ENCODE measurements at places on chromosomes 6 and 20. TPM values are rescaled to one million over a fixed set of nuclear protein-coding genes. Genes with fewer than 3 reads are reported as not detected.

GRCh38 chr6:167341665-167342655, 17.1 kb downstream of the TTLL2 start:
- DNase-seq = no peak

- no peak for DNase-seq
Measured at GRCh38 chr6:117469356-117469755, 13.1 kb upstream of the DCBLD1 start.

SYNE1 gene
- polyA plus RNA-seq = 14.6 TPM

SULF2 gene
- 2.8 TPM for polyA plus RNA-seq

DNA sequence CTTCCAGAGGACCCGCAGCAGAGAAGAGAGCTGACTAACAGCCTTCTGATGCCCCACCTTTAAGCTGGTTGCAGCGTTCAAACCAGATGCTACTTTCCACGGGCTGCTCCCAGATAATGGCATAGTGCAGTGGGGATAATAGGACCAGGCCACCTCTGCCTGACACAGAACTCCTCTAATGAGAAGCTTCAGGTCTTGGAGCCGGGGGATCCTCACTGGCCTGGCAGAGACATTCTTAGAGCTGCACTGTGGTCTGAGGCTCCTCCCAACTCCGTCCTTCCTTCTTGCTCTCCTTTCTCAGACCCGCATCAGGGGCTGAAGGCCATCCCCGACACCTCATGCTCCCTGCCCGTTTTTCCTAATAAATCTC, 206.6 kb upstream of the MARCKS start:
- no peak for DNase-seq

GRCh38 chr6:158160932-158161539, 7.0 kb downstream of the SERAC1 start:
- no peak for DNase-seq

DNA sequence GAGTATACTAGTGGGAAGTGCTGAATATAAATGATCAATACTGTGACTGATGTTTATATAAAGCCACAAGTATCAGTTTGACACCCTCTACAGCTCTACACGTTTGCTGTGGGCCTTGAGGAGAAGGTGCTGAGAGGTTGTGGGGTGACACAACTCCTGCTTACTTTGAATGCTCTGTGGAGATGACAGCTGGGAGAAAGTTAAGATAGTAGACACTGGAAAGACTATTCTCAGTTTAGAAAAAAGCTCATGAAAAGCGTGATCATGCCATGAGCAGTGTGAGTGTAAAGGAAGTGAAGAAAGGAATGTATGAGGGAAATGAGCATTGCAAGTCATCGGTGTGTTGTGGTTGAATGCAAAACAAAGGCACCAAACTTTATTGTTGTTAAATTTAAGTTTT, 215.8 kb downstream of the UTRN start:
- peak; percentile 57 for DNase-seq

GRCh38 chr20:19996917-19997316, 20.2 kb upstream of the NAA20 start:
- DNase-seq = no peak

DNA sequence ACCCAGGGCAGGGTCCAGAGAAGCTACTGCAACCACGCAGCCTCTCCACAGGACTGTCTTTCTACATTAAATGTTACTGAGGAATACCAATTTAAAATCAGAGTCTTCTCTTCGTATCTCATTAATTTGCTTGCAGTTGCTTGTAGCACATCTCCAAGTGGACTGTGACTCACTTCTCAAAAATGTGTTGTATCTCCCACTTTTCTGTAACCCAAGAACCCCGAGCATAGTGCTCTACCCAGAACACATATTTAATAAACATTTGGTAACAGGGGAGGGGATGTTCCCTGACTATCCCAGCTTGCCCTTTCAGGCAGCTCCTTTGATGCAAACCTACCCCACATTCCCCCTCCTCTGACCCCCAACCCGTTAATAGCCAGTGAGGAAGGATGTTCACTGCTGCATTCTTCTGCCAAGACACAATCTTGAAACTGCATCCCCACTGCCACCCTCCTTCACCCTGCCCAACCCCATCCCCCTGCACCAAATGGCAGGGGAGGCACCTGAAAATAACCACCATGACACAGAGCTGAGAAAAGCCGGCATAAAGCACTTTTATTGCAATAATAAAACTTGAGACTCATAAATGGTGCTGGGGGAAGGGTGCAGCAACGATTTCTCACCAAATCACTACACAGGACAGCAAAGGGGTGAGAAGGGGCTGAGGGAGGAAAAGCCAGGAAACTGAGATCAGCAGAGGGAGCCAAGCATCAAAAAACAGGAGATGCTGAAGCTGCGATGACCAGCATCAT, 24.2 kb downstream of the FKBP1A start:
- DNase-seq = no peak

GRCh38 chr6:154218301-154218700, 138.3 kb downstream of the IPCEF1 start:
- no peak for DNase-seq

GRCh38 chr6:74654296-74654695, 551.6 kb downstream of the COL12A1 start:
- DNase-seq = no peak

- peak; percentile 33 for DNase-seq
Measured at GRCh38 chr6:42627674-42628073, 63.8 kb downstream of the UBR2 start.

GRCh38 chr6:24991810-24992467, 56.2 kb upstream of the RIPOR2 start:
- DNase-seq = peak; percentile 81

HSF2 gene
- 74.6 TPM for polyA plus RNA-seq

GRCh38 chr20:408843-409696, 971 bp downstream of the RBCK1 start:
- no peak for DNase-seq

AVP gene
- polyA plus RNA-seq = not detected

NKAPL gene
- not detected for polyA plus RNA-seq

- DNase-seq = no peak
Measured at GRCh38 chr6:11218102-11218442, 14.4 kb downstream of the NEDD9 start.

TP53TG5 gene
- polyA plus RNA-seq = 3.5 TPM

GRCh38 chr20:58880994-58881752, 28.7 kb downstream of the GNAS start:
- no peak for DNase-seq

ATG5 gene
- polyA plus RNA-seq = 37.3 TPM

- DNase-seq = no peak
Measured at GRCh38 chr20:9515214-9515585, 810 bp downstream of the LAMP5 start.

DNA sequence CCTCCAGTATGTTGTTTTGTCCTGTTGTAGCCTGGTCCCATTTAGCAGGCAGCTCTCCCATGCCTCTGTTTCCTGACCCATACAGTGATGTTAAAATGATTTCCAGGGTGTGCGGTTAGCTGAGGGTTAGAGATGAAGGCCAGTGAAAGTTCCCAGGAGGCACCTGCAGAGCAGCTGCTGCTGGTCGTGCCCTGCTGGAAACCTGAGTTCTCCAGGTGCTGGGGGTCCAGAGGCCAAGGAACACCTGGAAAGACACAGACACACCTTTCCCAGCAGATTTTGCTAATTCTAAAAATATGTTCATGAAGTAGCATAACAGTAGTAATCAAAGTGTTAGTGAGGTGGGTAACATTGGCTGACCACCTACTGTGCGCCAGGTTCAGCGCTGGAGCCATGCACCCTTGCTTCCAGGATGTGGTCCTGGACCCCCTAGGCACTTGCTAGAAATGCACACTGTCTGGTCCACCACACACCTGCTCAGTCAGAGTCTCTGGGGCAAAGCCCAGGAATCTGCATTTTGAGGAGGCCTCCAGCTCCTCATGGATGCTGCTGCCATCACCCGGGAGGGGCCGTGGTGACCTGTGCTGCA, 118.7 kb downstream of the SYNDIG1 start:
- DNase-seq = no peak

SUPT3H gene
- polyA plus RNA-seq = 19.4 TPM

GLP1R gene
- polyA plus RNA-seq = 0.37 TPM

GRCh38 chr20:35117196-35117595, 24.6 kb upstream of the TRPC4AP start:
- no peak for DNase-seq

GRCh38 chr6:10877012-10877411, 4.8 kb downstream of the GCM2 start:
- DNase-seq = no peak

DNA sequence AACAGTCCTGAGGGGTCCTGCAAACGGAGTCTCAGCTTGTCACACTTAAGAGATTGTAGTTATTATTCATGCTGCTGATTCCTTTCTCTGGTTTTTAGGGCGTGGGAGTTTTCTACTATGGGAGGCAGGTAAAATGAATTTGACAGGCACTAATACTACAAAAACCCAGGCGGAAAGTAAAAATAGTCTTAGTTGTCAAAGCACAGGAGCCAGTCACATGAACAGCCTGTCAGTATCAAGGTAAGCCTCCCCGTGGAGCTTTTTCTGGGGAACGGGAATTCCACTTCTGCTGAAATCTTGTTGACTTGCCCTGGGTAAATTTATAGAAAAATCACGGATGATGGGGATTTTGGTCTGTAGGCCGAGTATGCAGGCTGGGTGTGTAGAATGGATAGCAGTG, 79.8 kb downstream of the SLC24A3 start:
- DNase-seq = no peak

DNA sequence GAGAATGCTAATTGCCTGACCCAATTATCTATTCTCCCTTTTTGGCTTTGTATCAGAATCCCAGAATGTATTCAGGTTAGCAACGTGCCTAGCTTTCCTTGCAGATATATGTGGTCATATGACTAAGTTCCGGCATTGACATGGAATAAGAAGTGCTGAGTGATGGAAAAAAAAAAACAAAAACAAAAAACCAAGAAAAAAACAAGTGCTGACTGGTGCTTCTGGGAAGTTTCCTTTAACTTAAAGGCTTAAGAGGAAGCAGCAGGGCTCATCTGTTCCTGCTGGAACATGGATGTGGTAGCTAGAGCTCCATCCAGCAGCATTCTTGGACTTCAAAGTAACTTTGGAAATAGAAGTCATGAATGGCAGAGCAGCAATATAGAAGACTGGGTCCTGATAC, 10.4 kb upstream of the RPF2 start:
- no peak for DNase-seq

GRCh38 chr6:13194852-13195251, 133.5 kb downstream of the TBC1D7 start:
- DNase-seq = peak; percentile 85

EMILIN3 gene
- 0.45 TPM for polyA plus RNA-seq

GRCh38 chr6:139473231-139473701, 98.8 kb upstream of the CITED2 start:
- no peak for DNase-seq

DNA sequence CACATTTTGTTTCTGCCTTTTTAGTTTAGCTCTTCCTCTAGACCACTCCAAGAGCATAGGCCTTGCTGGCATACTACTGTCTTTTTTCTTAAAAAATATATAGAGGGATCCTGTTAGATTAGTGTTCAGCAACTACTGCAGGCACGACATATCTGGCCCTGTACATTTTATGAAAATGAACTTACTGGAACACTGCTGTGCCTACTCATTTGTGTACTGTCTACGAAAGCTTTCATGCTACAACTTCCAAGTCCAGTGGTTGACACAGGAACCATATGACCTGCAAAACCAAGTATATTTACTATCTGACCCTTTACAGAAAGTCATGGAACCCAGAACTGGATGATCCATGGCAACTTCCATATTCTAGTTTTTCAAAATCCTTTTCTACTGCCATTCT, 66.6 kb upstream of the SPTLC3 start:
- DNase-seq = no peak

DNA sequence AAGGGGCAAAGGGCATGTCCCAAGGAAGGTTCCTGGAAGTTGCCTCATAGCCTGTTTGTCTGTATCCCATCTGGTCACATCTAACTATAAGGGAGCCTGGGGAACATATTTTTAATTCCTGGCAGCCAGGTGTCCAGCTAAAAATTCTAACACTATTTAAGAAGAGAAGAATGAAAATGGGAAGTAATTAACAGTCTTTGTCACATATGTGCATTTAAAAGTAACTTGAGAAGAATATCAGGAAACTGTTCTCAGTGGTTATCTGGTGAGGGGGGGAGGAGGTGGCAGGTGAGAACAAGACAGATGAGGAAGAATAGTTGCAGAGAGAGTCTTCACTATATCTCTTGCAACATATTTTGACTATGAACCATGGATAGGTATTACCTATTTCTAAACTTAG, 75.5 kb upstream of the ELOVL5 start:
- no peak for DNase-seq

GRCh38 chr6:81909981-81910900, 157.8 kb upstream of the TENT5A start:
- peak; percentile 43 for DNase-seq

TRIM15 gene
- polyA plus RNA-seq = not detected

ATAT1 gene
- 18.0 TPM for polyA plus RNA-seq

DNA sequence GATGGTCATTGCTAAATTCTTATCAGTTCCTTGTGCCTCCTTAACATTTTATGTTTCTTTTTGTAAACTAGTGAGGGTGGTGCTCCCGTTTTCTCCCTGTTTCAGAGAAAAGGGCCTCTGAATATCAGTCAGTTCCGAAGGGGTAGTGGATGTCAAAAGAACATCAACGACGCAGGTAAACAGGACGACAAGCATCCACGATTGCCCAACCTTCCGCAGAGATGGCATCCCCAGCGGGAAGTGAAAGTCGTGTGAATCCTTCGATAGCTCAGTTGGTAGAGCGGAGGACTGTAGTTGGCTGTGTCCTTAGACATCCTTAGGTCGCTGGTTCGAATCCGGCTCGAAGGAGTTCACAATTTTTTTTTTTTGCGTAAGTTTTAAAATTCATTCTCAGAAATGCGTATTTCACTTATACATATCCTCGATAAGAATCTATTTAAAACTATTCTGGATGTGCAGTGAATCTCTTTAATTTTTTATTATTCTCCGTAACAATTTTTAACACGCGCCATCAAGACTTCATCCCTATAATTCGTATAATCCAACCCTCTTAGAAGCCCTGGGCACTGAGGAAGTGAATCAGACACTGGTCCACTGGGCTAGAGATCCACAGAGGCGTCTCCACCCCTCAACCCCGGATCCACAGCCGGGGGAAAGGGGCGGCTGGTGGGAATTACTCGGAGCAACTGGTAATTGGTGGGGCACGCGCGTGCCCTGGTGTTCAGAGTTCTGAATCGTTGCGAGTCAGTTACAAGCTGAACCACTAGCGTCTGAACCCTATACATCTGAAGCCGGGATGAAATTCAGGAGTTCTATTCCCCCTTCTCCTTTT, 27.9 kb upstream of the ABT1 start:
- peak; percentile 86 for DNase-seq

RAMACL gene
- 0.44 TPM for polyA plus RNA-seq

TPBG gene
- polyA plus RNA-seq = 12.0 TPM

PRL gene
- polyA plus RNA-seq = not detected

MYCT1 gene
- polyA plus RNA-seq = 0.84 TPM

PKIB gene
- 71.4 TPM for polyA plus RNA-seq

DNA sequence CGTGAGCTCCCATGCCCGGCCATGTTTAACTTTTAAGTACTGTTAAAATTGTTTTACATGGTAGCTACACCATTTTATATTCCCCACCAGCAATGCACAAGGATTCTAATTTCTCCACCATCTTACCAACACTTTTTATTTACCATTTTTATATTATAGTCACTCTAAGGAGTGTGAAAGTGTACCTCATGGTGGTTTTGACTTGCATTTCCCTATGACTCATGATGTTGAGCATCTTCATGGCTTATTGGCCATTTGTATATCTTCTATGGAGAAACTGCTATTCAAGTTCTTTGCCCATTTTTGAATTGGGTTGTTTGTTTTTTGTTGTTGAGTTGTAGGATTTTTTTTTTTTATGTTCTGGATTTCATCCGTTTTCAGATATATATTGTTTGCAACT, 15.6 kb upstream of the BPHL start:
- DNase-seq = no peak

All from cardiac muscle cell (in vitro differentiated cells and primary cell).